ENCODE measurements at places on chromosomes 16 and 17. TPM values are rescaled to one million over a fixed set of nuclear protein-coding genes. Genes with fewer than 3 reads are reported as not detected.

KRTAP2-3 gene
- not detected for total RNA-seq

MT1M gene
- 10.3 TPM for total RNA-seq

PITPNM3 gene
- total RNA-seq = 0.57 TPM

GP2 gene
- not detected for total RNA-seq

LLGL2 gene
- total RNA-seq = not detected

PRAC1 gene
- total RNA-seq = not detected

SEZ6L2 gene
- 1.4 TPM for total RNA-seq

SLC5A2 gene
- not detected for total RNA-seq

TBC1D26 gene
- not detected for total RNA-seq

KLHL10 gene
- 0.09 TPM for total RNA-seq

COPRS gene
- 97.1 TPM for total RNA-seq

HEATR9 gene
- not detected for total RNA-seq

LUC7L3 gene
- total RNA-seq = 125 TPM

CACNA1H gene
- total RNA-seq = 2.7 TPM

PRCD gene
- total RNA-seq = 4.2 TPM

KRTAP2-1 gene
- not detected for total RNA-seq

KRTAP16-1 gene
- total RNA-seq = not detected

CASKIN1 gene
- 0.18 TPM for total RNA-seq

PRSS22 gene
- total RNA-seq = not detected

ACAP1 gene
- total RNA-seq = not detected

CDR2L gene
- 11.8 TPM for total RNA-seq

PLA2G10 gene
- not detected for total RNA-seq

RNF135 gene
- 10.7 TPM for total RNA-seq

CNGB1 gene
- not detected for total RNA-seq

HID1 gene
- total RNA-seq = 0.33 TPM

CDT1 gene
- total RNA-seq = 0.82 TPM

ASPHD1 gene
- 1.5 TPM for total RNA-seq

CTRB1 gene
- total RNA-seq = not detected

GDPD3 gene
- total RNA-seq = 1.5 TPM

JUP gene
- total RNA-seq = 8.9 TPM

EVPL gene
- total RNA-seq = not detected

NEUROD2 gene
- not detected for total RNA-seq

P2RX1 gene
- not detected for total RNA-seq

GGT6 gene
- total RNA-seq = not detected

AXIN2 gene
- 8.0 TPM for total RNA-seq

ZNF19 gene
- 3.5 TPM for total RNA-seq

HEATR3 gene
- 14.8 TPM for total RNA-seq

CENPX gene
- 41.8 TPM for total RNA-seq

SLFN12 gene
- 58.1 TPM for total RNA-seq

NLRC3 gene
- not detected for total RNA-seq

SLFN12L gene
- not detected for total RNA-seq

UTS2R gene
- total RNA-seq = not detected

GSDMA gene
- not detected for total RNA-seq

TEX19 gene
- total RNA-seq = not detected

CACNG5 gene
- not detected for total RNA-seq

OR1F1 gene
- total RNA-seq = not detected

DNAAF8 gene
- total RNA-seq = not detected

STX8 gene
- total RNA-seq = 59.3 TPM

TBC1D28 gene
- not detected for total RNA-seq

APOBR gene
- not detected for total RNA-seq

RGS11 gene
- total RNA-seq = 1.2 TPM

PSMB10 gene
- total RNA-seq = 42.4 TPM

WNT9B gene
- not detected for total RNA-seq

ABCC12 gene
- not detected for total RNA-seq

TMEM92 gene
- total RNA-seq = 0.09 TPM

KRT31 gene
- total RNA-seq = 0.09 TPM
